SW480 (cell line): ENCODE measurements at places on chromosomes 5 and 9.
A peak's percentile ranks its signal among the peaks of the same experiment; 100 is the strongest.

GRCh38 chr5:170342153-170342725 is 44.7 kb upstream of the LCP2 start:
- no peak for DNase-seq

- DNase-seq, result no peak
Observed at GRCh38 chr9:138096519-138096845, 218.9 kb downstream of the CACNA1B start.

- DNase-seq, result no peak
Observed at GRCh38 chr9:26263478-26263877, 585.2 kb upstream of the TUSC1 start.

GRCh38 chr9:126724226-126724625 is 80.6 kb upstream of the ZBTB43 start:
- DNase-seq, result peak; percentile 39

GRCh38 chr9:96107436-96107835 is 194.5 kb downstream of the HSD17B3 start:
- peak; percentile 80 for DNase-seq

DNA sequence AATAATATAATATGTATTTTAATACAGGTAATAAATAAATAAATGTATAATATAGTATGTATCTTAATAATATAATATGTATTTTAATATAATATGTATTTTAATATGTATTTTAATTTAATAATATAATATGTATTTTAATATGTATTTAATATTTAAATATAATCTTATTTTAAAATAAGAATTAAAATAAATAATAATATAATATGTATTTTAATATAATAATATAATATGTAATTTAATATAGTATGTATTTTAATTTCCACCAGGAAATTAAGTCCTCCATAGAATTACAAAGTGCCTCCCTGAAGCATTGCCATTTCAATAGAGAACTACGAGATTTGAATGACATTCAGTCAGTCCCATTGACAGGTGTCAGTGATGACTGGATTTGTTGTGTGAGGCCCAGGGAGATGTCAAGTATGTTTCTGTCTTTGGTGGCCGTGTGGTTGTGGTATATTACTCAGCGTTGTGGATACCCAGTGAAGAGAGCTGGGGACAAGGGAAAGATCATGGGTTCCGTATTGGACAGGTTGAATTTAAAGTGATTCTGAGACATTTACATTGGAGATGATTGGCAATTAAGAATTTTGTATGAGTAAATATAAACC is 14.2 kb upstream of the C5orf46 start:
- no peak for DNase-seq

DNA sequence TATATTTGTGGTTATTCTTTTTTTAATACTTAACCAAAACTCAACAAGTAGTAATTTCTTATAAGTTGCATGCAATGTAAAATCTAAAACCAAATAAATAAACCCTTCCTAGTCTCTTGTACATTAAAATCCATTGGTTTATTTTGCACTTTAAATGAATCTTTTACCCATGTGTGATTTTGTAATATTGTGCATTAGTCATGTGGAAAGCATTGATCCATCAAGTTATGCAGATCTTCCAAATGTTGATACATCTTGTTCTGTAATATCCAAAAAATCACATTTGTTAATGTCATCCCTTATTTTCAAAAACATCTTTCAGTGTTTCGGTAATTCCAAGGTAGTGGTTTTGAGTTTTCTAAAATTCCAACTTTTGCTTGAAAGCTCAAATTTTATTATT is 63.3 kb downstream of the CWC27 start:
- no peak for DNase-seq

- peak; percentile 91 for DNase-seq
Observed at GRCh38 chr5:33657804-33658440, 217.2 kb downstream of the TARS1 start.

- no peak for DNase-seq
Observed at GRCh38 chr9:26043431-26043830, 365.2 kb upstream of the TUSC1 start.

DNA sequence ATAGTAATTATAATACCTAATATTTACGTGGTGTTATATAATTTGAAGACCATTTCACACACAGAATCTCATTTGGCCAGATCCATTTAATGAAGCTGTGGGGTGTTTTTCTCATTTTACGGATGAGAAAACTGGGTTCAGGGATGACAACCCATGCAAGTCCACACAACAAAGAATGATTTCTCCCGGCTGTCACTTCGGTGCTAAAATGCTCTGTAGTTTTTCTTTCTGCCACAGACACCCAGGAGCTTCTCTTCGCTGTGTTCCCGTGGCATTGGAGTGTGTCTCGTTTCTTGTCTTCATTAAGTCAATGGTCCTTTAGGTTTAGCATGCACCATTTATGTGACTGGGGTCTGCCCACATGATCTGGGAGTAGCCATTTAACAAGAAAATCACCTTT is 308.5 kb downstream of the ENC1 start:
- DNase-seq, result no peak

DNA sequence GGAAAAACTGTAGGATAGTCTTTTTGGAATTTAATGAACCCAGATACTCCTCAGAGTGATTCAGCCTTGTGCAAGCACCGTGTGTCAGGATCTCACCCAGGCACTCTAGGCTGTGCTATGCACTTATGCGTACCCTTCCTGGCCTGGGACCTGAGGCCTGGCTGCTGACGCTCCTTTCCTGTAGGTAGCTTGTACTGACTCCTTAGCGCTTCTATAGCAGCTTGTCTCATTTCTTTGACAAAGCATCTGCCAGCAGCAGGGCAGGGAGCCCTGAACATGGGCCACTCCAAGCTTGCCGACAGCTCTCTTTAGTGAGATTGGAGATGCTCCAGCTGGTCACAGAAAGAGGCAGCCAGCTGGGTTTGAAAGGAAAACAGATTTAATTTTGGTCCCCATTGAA is 147.3 kb downstream of the SGCD start:
- no peak for DNase-seq

GRCh38 chr5:157336423-157336744 is 70.5 kb downstream of the CYFIP2 start:
- DNase-seq, result no peak

- DNase-seq, result no peak
Observed at GRCh38 chr9:134426436-134426835, 100.2 kb downstream of the RXRA start.

- DNase-seq, result no peak
Observed at GRCh38 chr9:91547081-91547480, 123.4 kb upstream of the NFIL3 start.

- DNase-seq, result peak; percentile 22
Observed at GRCh38 chr9:100216178-100216787, 117.2 kb downstream of the INVS start.

GRCh38 chr9:84669288-84670137 is at the start of gene NTRK2:
Gene NTRK2 (plus strand): TSS chr9:84669729. CDS start chr9:84670749, 1,020 bp downstream.
- peak; percentile 56 for DNase-seq

DNA sequence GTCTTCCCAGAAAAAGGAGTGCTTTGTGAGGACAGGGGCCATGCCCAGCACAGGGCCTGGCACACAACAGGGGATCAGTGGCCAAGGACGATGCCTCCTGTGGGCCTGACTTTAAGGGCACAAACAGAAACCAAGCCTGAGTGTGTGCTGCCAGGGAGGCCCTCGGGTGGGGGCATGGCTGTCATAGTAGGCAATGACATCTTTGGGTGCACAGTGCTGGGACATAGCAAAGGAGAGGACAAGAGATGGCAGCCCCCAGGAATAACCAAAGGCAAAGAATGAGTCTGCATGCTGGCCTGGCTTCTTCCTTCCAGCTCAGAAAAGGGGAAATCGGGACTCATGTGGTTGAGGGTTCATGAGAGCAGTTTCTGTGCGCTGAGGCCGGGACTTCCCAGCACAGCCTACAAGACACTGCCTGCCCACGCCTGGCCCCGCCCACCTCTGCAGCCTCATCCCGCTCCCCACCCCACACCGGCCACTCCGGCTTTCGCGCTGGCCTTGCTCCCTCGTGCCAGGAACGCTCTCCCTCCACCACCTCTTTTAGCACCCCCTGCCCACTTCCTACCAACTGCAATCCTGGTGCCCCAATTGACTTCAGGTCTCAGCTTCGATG is 13.8 kb upstream of the LHX2 start:
- no peak for DNase-seq

DNA sequence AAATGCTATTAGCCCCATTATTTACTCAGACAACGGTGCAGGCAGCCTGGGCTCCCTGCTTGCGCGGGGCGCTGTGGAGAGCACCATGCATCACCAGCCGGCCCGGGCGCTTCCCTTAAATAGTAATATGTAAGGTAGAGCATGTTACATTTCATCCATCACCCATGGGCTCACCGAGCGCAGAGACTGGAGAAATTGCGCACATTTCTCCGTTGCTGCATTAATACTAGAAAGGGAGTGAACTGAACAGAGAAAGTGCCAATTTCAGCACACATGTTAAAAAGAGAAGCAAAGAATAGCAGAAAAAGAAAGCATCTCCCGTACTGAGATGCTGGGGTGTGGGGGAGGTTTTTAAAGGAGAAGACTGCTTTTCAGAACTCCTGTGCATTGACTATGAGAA is 400.3 kb downstream of the ZSWIM6 start:
- DNase-seq, result no peak

- no peak for DNase-seq
Observed at GRCh38 chr5:125452991-125453390, 706.6 kb upstream of the ZNF608 start.

GRCh38 chr5:145772466-145772865 is 62.7 kb downstream of the PRELID2 start:
- no peak for DNase-seq

- no peak for DNase-seq
Observed at GRCh38 chr9:81613002-81613812, 76.1 kb downstream of the TLE1 start.

GRCh38 chr5:169165052-169165451 is 135.9 kb downstream of the SLIT3 start:
- DNase-seq, result peak; percentile 66
